ENCODE measurements at places on chromosomes 4 and X.

DNA sequence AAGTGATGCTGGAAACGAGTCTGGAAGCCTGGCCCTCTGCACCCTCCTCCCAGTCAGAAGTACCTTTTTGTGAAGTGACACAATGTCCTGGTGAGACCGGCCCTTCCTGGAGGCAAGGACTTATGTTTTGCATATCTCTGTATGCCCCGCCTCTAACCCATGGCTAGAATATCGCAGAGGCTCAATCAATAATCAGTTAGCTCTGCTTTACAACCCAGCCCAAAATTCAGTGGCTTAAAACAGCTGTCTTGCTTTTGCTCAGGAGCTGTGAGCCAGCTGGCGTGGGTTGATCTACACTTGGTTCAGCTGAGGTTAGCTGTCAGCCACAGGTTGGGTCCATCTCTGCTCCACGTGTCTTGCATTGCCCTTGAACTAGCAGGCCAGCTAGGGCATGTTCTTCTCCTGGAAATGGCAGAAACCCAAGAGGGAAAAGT is 98.8 kb upstream of the METTL14 start:
- H3K4me1 ChIP-seq = peaks cover 3% of the 10 kb centered on the region
- no peak for DNase-seq
- no peak overlapping the region for H3K4me3 ChIP-seq
- no peaks in the 10 kb centered on the region for H3K36me3 ChIP-seq

- peaks cover 5% of the 10 kb centered on the region for H3K4me1 ChIP-seq
- no peak overlapping the region for H3K27ac ChIP-seq
- H3K27me3 ChIP-seq = no peaks in the 10 kb centered on the region
- no peaks in the 10 kb centered on the region for H3K36me3 ChIP-seq
- no peak for DNase-seq
Observed at GRCh38 chrX:39174772-39175417, 373.6 kb downstream of the MID1IP1 start.

DNA sequence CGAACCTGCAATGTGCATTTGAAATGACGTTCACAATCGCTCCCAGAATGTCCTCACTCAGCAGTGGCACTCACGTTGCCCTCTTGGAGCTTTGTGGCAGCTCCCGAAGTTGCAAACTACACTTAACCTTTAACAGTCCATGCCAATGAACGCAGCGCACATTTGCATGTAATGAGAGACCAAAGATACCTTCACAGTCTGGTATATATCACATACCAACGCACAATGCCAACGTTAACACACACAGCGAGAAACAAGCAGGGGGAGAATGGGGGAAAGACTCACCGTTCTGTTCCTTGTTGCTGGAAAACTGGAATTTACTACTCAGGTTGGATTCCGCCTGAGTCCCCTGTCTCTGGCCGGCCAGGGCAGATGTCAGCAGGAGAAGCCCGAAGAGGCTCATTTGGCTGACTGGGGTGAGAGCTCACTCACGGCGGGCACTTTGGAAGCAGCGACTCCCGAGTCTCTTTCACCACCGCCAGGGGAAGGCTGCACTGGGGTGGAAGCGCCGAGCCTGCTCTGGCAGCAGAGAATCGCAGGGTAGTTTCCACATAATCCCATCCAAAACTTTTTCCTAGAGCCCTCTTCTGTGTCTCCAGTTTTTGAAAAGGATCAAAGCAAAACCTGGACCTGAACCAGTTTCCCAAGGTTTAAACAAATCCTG is 966 bp downstream of the PDGFC start:
- H3K27ac ChIP-seq = peak overlapping the region; percentile 95
- H3K36me3 ChIP-seq = no peaks in the 10 kb centered on the region
- peak overlapping the region; percentile 88 for H3K4me3 ChIP-seq
- peaks cover 41% of the 10 kb centered on the region for H3K4me1 ChIP-seq

DNA sequence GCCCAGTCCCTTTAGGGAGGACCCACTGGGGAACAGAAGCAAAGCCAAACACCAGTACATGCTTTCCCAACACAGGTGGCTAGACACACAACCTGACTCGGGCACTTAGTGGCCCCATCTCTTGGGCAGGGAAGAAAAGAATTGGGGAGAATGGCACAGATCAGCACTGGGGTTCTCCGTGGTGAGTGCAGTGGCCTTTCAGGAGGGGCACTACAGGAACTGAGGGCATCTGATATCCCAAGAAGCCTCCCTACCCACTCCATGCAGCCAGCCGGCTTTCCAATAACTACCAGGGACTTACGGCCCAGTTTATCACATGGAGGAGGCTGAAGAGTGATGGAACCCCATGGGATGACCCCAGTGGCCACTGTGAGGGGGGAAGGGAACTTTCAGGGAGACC is 23.0 kb downstream of the RGN start:
- H3K4me3 ChIP-seq = no peak overlapping the region
- no peaks in the 10 kb centered on the region for H3K27me3 ChIP-seq
- no peaks in the 10 kb centered on the region for H3K4me1 ChIP-seq
- no peak overlapping the region for H3K27ac ChIP-seq
- no peaks in the 10 kb centered on the region for H3K36me3 ChIP-seq

- H3K36me3 ChIP-seq = no peaks in the 10 kb centered on the region
- H3K4me1 ChIP-seq = no peaks in the 10 kb centered on the region
- H3K4me3 ChIP-seq = no peak overlapping the region
- DNase-seq = no peak
- H3K27me3 ChIP-seq = no peaks in the 10 kb centered on the region
Observed at GRCh38 chr4:38979081-38979480, 53.1 kb downstream of the TMEM156 start.

- H3K36me3 ChIP-seq = no peaks in the 10 kb centered on the region
- no peak overlapping the region for H3K27ac ChIP-seq
- H3K4me1 ChIP-seq = peaks cover 6% of the 10 kb centered on the region
- no peak for DNase-seq
- no peak overlapping the region for H3K4me3 ChIP-seq
Observed at GRCh38 chrX:21949689-21950088, 9.2 kb downstream of the SMS start.
